ENCODE measurements at places on chromosomes 11 and 22.
A peak's percentile ranks its signal among the peaks of the same experiment; 100 is the strongest.

GRCh38 chr22:40463017-40463631, 92.7 kb downstream of the SGSM3 start:
- H3K27me3 ChIP-seq: no peaks in the 10 kb centered on the region
- H3K4me3 ChIP-seq: no peak overlapping the region
- H3K4me1 ChIP-seq: peaks cover 8% of the 10 kb centered on the region
- no peak overlapping the region for H3K27ac ChIP-seq
- H3K36me3 ChIP-seq: peaks cover 16% of the 10 kb centered on the region

DNA sequence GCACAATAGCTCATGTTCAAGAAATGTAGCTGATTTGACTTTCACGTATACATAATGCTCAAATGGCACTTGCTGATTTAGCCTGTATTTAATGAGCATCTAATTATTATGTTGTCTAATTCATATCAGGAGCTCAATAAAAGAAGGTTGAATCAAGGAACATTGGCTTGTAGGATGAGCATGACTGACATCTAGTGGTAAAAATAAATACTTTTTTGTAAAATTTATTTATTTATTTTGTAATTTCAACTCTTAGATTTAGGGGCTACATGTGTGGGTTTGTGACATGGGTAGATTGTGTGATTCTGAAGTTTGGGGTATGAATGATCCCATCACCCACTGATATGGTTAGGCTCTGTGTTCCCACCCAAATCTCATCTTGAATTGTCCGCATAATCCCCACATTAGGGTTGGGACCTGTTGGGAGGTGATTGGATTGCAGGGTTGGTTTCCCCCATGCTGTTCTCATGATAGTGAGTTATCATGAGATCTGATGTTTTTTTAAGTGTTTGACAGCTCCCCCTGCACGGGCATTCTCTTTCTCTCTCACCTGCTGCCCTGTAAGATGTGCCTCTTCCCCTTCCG, 1.7 kb upstream of the OR52E5 start:
- no peaks in the 10 kb centered on the region for H3K27me3 ChIP-seq
- DNase-seq: no peak
- H3K4me3 ChIP-seq: no peak overlapping the region
- H3K4me1 ChIP-seq: no peaks in the 10 kb centered on the region
- no peak overlapping the region for H3K27ac ChIP-seq

DNA sequence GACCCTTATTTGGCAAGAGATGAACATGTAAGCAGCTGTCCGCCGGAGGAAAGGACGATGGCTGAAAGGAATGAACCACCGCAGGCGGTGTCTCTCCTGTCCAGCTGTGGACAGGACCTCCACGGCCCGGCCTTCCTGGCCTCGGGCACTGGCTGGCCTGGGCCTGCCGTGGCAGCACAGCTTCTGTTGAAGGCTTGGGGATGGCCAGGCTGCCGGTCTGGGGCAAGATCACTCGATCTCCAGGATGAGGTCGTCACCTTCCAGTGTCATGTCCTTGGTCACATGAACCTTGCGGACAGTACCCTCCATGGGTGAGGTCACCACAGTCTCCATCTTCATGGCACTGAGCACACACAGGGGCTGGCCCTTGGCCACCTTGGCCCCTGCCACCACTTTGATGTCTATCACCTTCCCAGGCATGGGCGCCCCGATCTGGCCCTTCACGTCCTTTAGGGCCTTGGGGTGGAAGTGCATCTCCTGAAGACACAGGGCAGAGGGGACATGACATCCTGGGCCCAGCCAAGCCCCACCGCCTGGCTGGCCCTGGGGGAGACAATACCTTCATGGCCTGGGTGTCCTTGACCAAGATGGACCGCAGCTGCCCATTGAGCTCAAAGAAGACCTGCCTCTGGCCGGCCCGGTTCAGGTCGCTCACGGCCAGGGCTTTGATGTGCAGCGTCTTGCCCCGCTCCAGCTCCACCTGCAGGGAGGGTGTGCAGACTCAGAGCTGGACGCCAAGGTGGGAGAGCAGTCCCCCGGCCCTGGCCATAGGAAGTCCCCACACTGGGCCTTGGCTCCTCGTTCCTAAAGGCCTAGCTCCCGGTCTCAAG, 5.6 kb downstream of the RCE1 start:
- DNase-seq: no peak
- peaks cover 50% of the 10 kb centered on the region for H3K36me3 ChIP-seq
- no peak overlapping the region for H3K4me3 ChIP-seq
- no peak overlapping the region for H3K27ac ChIP-seq
- H3K4me1 ChIP-seq: no peaks in the 10 kb centered on the region

DNA sequence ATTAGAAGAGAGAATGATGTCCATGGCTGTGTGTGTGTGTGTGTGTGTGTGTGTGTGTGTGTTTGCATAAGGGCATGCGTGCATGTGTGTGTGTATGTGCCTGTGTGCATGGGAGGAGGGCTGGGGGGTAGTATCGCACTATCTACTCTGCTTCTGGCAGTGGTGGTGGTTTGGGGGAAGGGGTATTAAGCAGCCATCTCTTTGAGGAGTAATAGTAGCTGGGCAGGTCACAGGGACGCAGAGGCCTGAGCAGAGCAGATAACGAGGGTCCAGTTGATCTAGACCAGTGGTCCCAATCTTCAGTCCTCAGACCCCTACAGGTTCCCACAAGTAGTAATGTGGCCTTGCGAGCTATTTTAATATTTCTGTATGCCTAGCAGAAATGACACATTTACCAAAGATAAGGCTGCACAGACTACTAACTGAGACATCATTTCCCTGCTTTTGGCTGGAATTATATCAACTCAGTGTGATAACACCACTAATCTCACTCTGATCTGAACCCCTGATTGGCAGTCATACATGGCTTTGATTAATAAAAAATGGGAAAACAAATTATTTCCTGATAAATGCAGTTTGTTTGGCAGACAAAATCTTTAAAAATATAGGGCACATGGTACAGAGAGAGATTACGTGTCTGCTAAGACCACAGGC, 354.3 kb downstream of the BUD13 start:
- no peaks in the 10 kb centered on the region for H3K27me3 ChIP-seq
- no peak overlapping the region for H3K4me3 ChIP-seq
- H3K36me3 ChIP-seq: no peaks in the 10 kb centered on the region
- H3K27ac ChIP-seq: no peak overlapping the region
- no peak for DNase-seq

- DNase-seq: no peak
- peak overlapping the region; percentile 40 for H3K27ac ChIP-seq
- H3K4me1 ChIP-seq: peaks cover 8% of the 10 kb centered on the region
- no peaks in the 10 kb centered on the region for H3K27me3 ChIP-seq
These were observed 866 bp downstream of the EXPH5 start for GRCh38 chr11:108592591-108593213.

GRCh38 chr22:20013382-20013871, 3.2 kb downstream of the ARVCF start:
- H3K27me3 ChIP-seq: no peaks in the 10 kb centered on the region
- no peak overlapping the region for H3K27ac ChIP-seq
- H3K4me1 ChIP-seq: peaks cover 8% of the 10 kb centered on the region
- no peak for DNase-seq
- no peak overlapping the region for H3K4me3 ChIP-seq

- no peaks in the 10 kb centered on the region for H3K4me1 ChIP-seq
- peaks cover 52% of the 10 kb centered on the region for H3K27me3 ChIP-seq
- no peak overlapping the region for H3K4me3 ChIP-seq
- DNase-seq: no peak
These were observed 70.0 kb upstream of the NTM start for GRCh38 chr11:131300439-131300717.

DNA sequence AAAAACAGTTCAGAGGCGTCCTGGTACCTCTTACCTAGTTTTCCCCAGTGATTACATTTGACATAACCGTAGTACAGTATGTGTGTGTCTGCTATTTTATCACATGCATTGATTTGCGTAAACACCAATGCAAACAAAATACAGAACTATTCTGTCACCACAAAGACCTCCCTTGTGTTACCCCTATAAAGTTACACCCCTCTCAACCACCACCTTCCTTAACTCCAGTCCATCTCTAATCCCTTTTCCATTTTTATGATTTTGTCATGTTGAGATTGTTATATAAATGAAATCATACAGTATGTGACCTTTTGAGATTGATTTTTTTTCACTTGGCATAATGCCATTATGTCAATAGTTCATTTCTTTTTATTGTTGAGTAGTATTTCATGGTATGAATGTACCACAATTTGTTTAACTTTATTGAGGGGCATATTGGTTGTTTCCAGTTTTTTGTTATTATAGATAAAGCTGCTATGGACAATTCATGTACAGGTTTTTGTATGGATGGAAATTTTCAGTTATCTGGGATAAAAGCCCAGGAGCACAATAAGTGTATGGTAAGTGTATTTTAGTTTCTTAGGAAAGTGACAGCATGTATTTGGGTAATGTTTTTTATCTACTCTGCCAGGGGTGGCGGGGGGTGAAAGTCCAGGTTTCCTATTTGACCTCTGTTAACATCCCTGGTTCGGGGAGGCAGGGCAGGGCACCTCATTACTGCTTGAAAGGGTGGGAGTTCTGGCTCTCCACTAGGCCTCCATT, 6.0 kb upstream of the SLC37A2 start:
- H3K4me3 ChIP-seq: no peak overlapping the region
- no peaks in the 10 kb centered on the region for H3K27me3 ChIP-seq
- no peaks in the 10 kb centered on the region for H3K36me3 ChIP-seq
- H3K27ac ChIP-seq: no peak overlapping the region
- no peaks in the 10 kb centered on the region for H3K4me1 ChIP-seq

- H3K4me3 ChIP-seq: no peak overlapping the region
- no peaks in the 10 kb centered on the region for H3K4me1 ChIP-seq
- H3K36me3 ChIP-seq: no peaks in the 10 kb centered on the region
- H3K27me3 ChIP-seq: no peaks in the 10 kb centered on the region
These were observed 186.9 kb upstream of the NAV2 start for GRCh38 chr11:19525714-19526113.
